GM10248 (cell line): ENCODE measurements at places on chromosomes 11 and 22.

DNA sequence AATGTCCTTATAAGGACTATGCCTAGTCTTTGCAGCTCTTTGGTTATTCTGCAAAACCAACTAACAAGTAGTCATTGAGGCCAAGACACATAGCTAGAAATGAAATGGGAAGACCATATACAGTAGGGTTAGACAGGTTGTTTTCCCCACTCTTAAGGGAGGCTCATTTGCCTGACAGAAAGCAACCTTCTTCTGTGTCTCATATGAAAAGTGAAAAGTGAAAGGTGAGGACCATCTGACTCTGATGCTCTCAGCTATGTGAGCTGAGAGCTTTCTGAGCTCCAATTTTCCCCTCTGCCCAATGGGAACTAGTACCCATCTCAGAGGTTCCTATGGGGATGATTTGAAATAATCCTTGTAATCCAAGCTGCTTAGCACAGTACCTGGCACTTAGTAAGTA, 142.0 kb upstream of the BDNF start:
- DNase-seq, result no peak

- DNase-seq, result no peak
Measured at GRCh38 chr22:32991353-32992101, 66.7 kb downstream of the SYN3 start.

DNA sequence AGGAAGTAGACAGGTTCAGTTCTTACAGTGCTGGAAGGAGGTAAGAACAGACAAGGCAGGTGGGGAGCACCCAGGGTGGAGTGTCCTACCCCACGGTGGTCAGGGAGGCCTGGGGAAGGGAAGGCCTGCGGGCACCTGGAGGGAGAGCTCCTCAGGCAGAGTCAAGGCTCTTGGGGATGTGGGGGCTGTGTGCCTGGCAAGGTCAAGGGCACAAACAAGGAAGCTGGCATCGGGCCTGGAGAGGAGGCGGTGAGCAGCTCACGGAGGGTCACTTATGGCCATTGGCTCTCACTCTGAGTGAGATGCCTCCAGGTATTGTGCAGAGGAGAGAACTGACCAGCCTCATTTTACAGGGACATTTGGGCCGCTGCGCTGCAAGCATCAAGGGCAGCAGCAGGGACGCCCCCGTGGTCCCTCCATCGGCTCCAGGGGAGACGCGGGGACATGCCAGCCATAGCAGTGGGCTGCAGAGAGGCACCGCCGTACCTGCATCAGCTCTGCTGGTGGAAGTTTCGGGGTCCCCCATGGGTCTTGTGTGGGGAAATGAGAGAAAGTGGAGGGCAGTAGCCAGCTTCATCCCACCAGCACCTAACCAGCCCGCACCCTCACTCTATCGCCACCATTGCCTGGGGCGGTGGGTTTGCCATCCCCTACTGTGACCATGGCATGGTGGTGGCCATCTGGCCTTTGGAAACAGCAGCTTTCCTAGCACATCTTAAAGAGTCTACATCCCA, 37.5 kb upstream of the RTL6 start:
- DNase-seq, result no peak

DNA sequence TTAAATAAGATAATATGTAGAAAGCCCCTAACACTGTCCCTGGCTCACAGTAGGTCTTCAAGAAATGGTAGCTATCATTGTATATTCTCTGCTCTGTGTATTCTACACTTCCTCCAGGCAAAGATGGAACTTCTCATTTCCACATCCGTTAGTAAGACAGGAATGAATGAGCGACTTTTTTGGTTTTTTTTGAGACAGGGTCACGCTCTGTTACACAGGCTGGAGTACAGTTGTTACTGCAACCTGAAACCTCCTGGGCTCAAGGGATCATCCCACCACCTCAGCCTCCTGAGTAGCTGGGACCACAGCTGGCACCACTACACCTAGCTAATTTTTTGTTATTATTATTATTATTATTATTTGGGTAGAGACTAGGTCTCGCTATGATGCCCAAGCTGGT, 2.3 kb upstream of the CLPB start:
- no peak for DNase-seq

DNA sequence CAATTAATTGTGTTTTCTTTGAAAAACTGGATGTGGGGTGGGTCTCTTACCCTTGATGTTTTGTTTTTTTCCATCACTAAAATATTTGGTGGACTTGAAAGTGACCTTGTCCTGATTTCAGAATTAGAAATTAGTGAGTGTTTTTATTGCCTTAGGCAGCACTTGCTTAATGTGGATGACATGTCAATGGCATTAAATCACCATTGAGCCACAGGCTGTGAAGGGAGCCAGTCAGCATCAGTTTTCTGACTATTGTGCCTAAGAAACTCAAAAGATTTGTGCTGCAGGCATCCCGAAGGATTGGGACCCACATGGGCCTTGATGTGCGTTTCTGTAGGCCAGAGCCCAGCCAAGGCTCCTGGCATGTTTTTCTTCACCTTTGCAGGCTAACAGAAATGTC, 53.8 kb downstream of the SWAP70 start:
- DNase-seq, result no peak

GRCh38 chr11:16002942-16003341, 353.4 kb downstream of the SOX6 start:
- no peak for DNase-seq

- no peak for DNase-seq
Measured at GRCh38 chr11:69468221-69468620, 13.2 kb upstream of the LINC01488 start.

DNA sequence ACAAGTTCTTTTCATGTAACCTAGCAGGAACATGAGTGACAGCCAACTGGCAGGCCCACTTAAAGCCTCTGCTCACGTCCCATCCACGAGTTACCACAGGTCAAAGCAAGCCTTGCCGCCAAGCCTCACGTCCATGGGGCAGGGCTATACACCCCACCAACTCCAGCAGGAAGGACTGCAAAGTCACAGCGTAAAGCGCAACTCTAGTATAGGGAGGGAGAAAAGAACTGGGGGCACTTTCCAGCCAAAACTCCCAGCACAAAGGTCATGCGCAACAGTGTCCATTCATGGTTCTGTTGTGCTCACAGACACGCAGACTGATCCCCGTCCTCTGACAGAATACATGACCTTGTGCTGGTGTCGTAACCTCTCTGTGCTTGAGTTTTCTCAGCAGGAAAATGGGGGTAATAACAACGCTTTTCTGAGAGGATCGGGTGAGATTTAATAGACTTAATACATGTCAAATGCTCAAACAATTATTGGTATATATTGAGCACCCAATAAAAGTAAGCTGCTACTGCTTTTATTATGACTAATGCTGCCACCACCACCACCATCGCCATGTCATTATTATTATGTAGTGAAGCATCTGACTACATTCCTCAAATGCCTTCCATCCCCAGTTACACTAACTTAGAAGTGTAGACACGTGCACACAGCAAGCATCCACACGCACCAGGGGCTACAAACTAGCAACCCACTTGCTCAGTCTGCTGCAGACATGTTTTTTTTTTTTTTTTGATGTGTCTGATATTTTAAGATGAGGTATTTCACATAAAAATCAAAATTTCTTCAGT, 104.4 kb upstream of the PARVA start:
- DNase-seq, result no peak

DNA sequence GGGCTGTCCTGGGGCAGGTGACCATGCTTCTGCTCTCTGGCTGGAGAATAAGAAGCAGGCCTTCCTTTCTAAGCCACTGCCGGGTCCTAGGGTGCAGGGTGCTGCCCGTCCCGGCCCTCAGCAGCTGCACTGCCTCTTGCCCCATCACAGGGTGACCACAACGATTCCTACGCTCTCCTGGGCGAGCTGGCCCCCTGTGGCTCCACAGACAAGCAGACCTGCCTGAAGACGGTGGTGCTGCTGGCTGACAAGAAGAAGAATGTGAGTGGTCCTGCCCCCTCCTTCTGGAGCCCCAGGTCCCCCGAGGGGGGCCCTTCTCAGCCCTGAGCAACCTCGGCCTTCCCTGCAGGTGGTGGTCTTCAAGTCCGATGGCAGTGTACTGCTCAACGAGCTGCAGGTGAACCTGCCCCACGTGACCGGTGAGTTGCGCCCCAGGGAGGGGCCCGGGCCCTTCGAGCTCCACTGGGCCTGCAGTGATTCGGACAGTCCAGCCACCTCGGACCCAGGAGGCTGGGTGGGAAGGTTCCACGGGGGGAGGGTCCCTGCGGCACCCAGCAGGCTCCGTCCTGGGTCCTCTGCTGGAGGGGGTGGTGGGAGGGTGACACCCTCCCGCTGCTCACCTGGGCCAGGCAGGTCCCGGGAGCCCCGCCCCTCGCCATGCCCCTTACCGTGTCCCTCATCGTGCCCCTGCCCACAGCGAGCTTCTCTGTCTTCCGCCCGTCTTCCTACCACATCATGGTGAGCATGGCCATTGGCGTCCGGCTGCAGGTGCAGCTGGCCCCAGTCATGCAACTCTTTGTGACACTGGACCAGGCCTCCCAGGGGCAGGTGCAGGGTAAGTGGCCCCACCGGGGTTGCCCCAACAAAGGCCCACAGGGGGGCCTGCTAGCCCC, 8.3 kb downstream of the MUC2 start:
- no peak for DNase-seq

DNA sequence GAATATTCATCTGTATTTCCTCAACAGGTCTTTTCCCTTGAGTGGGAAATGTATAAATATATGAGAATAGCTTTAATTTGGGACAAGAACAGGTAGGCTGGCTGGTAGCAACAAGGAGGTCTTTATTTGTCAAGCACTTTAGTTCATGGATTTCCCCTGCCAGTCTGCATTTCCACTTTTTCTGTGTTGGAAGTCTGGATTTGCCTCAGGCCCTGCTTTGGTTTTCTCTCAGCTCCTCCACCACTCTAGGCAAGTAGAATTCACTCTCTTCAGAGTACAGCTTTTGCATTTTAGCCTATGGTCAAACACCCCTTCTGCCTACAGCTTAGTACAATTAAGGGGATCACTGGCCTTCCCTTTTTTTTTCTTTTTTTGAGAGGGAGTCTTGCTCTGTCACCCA, 57.1 kb downstream of the QSER1 start:
- no peak for DNase-seq

GRCh38 chr22:33823552-33823951, 96.7 kb downstream of the LARGE1 start:
- no peak for DNase-seq

- no peak for DNase-seq
Measured at GRCh38 chr11:47905358-47906059, 57.4 kb upstream of the NUP160 start.

- DNase-seq, result no peak
Measured at GRCh38 chr11:107844041-107844440, 14.5 kb downstream of the SLC35F2 start.

- no peak for DNase-seq
Measured at GRCh38 chr11:100712583-100712982, 25.5 kb downstream of the ARHGAP42 start.

GRCh38 chr22:19113429-19113828, 8.8 kb downstream of the DGCR2 start:
- no peak for DNase-seq

DNA sequence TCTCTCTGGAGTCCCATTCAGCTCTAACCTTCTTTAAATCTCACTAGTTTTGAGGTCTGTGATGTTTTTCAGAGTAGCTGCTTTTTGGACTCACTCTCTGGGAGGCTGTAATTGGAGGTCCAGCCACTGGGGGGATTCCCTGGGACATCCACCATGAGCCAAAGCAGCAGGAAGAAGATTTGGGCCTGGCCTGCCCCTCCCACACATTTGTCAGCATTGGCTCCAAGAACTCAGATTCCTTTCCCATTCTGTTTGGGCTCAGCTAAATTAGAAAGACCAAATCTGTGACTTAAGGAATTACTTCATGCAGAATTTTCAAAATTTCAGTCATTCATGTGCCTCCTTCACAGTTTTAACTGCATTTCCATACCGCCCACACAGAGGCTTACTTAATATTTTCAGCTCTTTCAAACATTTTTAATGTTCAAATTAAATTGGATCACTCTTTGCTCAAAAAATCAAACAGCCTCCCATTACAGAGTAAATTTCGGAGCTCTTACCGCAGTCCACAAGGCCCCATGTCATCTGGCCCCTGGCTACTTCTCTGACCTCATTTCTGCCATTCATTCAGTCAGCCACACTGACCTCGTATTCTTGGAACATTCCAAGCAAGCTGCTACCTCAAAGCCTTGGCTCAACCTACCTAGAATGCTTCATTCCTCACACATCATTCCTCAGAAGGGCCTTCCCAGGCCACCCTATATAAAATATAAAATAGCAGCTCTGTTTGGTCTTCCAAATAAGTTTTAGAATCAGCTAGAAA, 54.5 kb upstream of the RRAS2 start:
- no peak for DNase-seq

- no peak for DNase-seq
Measured at GRCh38 chr11:78829146-78829545, 254.5 kb upstream of the NARS2 start.

- peak; percentile 70 for DNase-seq
Measured at GRCh38 chr11:119169282-119169719, 776 bp downstream of the NLRX1 start.

- peak; percentile 71 for DNase-seq
Measured at GRCh38 chr22:42562279-42562678, 8.5 kb downstream of the SERHL2 start.

DNA sequence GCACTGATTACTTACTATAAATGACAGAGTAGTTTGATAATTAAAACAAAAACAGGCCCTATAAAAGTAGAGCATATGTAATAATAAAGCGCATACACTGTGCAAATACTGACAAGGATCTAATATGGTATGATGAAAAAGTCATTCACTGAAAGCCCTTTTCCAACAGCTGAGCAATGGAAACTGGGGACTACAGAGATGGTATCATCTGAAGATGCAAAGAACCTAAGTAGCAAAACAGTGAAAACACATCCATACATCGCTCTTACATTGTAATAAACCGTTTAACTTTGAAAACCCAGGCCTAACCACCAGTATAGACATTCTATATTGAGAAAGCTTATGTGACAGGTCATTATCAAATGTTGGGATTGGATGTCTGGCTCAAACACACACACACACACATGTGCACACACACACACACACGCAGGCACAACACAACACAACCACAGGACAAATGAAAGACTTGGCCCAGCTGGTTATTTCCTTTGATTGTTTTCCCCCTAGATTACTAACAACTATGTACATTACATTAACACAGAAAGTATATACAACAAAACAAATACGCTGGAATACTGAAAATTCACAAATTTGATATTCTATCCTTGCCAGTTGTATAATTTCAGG, 119.5 kb downstream of the APOL5 start:
- no peak for DNase-seq

- no peak for DNase-seq
Measured at GRCh38 chr11:128465946-128466705, 121.2 kb downstream of the ETS1 start.

DNA sequence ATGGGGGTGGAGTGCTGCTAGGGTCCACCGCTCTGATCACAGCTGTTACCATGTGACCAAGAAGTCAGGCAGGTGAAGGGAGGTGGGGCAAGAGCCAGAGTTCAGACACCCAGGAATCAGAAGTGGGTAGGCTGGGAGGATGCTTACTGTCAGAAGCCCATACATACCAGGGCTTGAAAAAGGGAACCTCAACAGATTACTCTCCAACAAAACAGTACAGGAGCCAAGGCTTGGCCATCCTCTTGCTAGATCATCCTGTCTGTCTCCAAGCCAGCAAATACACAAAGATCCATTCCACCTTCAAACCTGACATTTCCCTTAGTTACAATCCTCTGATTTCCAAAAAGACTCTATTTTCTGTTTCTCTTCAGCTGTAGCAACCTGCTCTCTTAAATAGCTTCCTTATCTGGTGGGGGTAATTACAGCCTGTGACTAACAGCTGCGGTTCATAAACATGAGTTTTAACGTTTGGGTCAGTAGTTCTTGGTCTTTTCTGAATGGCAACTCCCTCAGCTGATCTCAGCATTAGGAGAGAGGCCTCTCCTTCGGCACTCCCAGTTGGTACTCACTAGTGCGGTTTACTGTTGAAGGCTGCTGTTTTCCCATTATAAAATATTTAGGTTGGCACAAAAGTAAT, 31.1 kb upstream of the WT1 start:
- no peak for DNase-seq
